Stimulated activated CD8-positive, alpha-beta memory T cell treated with anti-CD3 and anti-CD28 coated beads, Interleukin-7, amount 100 ng/mL, for 48 hours (primary cell): ENCODE measurements at places on chromosomes 4 and X.

DNA sequence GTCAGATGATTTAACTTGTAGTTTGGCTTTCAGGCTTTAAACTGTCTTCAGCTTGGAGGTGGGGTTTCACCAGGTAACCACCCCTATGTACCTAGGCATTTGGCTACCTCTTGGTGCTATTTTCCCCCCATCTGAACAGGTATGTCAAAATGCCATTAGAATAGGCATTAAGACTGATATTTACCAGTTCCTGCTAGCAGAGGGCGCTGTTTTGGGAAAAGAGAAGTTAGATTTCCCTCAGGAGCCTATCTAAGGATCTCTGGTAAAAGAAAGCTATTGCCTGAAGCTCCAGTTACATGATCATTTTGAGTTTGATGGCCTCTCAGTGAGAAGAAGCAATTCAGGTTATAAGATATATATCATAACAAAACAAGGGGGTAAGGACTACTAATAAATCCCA lies 879.1 kb downstream of the SH3BGRL start:
- DNase-seq: no peak

DNA sequence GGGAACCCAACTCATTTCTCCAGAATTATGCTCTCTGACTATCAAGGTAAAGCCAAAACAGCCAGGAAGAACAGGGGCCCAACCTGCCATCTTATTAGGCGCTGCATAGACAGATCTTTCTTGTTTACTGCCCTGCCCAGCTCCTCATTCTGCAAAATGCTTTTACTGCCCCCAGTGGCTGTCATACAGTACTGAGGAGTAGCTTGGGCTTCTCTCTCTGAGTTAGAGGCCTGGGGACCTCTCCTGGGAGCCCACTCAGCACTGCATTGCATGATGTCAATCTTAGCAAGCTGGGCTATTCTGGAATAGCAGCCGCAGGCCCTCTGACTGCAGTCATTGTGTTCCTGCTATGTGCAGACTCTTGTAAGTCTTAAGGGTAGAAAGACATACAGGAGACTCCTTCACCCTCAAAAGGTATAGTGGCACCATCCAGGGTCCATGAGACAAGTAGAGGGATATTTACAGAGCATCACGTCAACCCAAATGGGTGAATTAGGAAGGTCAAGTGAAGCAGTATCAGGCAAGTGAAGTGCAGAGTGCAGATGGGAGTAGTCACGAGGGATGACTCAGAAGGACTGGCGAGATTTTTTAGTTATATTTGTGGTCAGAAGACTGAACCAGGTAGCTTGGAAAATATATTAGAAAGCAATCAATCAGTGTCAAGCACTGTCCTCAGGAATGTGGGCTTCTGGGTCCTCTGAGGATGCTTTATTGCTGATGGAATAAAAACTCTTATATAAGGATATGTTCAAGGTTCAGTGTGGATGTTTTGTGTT lies 294.1 kb upstream of the SFRP2 start:
- no peak for DNase-seq

- DNase-seq: no peak
Observed at GRCh38 chrX:103927030-103927429, 35.4 kb upstream of the TMSB15B start.

DNA sequence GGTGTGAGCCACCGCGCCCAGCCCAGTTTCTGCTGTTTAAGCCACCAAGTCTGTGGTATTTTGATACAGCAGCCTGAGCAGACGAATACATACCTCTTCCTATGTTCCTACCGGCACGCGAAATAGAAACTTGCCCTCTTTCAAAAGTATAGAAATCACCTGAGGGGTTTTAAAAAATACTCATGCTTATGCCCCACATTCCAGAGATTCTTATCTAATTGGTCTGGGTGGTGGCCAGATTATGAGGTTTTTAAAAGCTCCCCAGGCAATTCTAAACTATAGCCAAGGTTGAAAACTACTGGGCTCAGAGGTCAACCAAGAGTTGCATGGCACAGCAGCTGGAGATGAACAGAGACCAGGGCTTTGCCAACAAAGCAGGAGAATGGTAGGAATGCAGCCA lies 24.9 kb upstream of the HUWE1 start:
- no peak for DNase-seq

DNA sequence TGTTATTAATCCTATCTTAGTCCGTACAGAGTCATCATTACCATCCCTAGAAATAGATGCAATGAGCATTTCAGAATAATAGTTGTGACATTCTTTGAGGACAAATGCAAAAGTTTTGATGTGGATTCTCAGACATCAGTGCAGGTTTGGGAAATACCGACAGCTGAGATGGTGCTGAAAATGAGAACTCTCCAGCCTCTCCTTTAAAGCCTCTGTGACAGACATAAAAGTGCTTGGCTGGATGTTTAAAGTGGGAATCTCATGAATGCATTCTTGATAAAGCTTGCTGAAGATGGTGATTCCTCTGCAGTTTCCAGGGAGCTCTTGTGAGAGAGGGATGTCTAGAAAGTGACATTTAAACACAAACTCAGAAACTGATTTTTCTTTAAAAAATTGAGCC lies 35.0 kb upstream of the SLC7A11 start:
- DNase-seq: no peak

GRCh38 chr4:144650311-144651005 lies 4.5 kb downstream of the HHIP start:
- DNase-seq: no peak

DNA sequence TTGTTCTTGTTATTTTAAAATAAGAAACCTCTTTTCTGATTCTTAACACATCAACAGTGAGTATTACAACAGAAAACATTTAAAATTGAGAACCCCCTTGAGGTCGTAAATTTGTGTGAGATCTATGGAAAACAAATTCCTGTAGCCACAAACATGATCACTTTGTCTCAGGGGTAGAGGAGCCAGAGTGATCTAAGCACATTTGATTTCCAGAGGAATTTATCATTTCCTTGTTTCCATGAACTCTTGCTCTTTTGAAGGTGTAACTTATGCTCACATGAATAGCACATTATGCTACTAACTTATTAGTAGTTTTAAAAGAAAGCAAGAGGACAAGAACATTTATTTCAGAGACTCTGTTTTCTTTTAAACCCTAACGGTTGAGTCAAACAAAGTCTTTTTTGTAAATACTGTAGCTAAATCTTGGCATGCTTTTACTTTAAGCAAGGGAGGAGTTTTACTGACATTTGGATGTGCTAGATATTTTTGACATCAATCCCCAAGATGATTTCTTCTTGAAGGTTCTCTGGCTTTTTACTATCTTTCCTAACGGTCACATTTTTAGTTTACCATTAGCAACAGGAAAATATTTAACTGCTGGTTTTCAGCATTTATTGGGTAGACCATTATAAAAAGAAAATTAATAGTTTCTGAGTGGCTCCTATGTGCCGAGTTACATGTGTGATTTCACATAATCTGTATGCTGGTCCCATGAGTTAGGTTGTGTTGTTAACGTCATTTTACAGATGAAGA lies 27.9 kb upstream of the ZCCHC12 start:
- no peak for DNase-seq

- DNase-seq: no peak
Observed at GRCh38 chr4:184156163-184156920, 61.3 kb downstream of the ENPP6 start.

- no peak for DNase-seq
Observed at GRCh38 chr4:183304538-183304937, 15.5 kb downstream of the CLDN22 start.

DNA sequence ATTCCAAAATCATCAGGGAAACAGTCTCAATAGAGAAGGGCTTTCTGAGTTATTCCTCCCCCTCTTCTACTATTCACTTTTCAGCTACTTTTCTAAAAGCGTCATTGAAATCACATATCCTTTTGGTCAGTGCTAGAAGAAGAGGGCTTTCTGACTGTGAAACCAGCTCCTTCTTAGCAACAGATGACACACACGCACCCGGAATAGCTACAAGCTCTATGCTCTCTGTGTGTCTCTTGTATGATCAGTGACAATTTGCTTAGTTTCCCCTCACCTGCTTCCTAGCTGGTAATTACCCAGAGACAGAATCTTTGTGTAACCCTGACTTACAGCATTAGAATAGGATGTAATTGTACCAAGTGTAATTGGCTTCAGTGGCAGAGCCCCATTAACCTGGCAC lies 268.1 kb upstream of the SLITRK2 start:
- DNase-seq: no peak

- DNase-seq: peak; percentile 43
Observed at GRCh38 chrX:107718156-107718621, 57.4 kb downstream of the TSC22D3 start.

DNA sequence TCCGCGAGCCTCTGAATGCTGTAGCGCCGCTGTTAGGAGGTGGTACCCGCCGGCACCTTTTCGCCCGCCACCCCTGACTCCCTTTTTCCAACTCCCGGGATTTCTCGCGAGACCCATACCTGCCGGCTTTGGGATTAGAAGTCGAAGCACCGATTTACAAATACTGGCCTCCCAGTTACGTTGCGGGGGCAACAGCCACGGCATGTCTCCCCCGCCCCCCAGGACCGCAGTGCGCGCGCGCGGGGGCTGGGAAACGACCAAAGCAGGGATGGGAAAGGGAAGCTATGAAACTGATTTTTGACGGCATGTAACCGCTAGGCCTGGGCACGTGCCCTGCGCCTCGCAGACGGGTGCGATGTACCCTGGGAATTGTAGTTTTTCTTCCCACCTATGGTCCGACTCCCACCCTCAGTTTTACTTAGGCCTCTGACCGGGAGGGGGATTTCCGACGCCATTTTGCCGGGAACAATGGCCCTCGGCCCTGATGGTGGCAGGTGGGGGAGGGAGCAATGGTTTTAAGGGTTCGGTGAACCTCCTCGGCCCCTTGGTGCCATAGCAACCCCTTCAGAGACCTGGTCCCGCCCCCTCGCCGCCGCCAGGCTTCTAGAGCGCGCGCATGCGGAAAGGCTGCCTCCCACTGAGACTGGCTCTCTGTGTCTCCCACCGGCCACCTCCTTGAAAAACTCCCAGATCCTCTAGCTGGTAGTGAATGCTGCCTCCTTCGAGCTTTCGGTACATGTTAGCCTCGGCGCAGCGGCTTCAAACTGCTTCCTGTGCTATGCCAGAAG lies 772 bp upstream of the WNK3 start:
- peak; percentile 20 for DNase-seq

DNA sequence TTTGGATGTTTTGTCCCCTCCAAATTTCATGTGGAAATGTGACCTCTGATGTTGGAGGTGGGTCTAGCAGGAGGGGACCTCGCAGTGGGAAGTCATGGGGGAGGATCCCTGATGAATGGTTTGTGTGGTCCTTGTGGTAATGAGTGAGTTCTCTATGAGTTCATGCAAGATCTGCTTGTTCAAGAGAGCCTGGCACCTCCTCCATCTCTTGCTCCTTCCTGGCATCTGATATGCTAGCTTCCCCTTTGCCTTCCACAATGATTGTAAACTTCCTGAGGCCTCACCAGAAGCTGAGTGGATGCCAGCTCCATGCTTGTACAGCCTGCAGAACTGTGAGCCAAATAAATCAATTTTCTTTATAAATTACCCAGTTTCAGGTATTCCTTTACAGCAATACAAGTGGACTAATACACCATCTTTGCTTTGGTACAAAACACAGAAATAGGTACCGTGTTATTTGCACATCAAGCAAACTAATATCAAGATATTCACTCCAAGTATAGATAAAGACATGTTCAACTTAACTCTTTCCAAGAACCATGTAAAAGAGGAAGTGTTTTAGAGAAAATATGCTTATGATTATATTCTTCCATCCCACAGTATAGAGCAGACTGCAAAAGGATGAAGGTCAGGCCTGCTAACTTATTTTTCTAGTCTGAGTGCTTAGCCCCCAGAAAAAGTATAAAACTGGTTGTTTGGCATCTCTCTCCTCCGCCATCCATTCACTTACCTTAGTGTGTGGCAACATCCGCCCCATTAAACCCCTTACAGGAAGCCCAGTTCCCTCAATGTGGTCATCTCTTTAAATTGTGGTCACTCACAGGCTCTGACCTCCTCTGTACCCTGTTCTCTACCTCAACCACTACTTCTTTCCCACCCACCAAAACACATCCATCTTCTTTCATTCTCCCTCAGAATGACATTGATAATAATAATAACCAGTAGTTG lies 6.7 kb downstream of the ARAP2 start:
- DNase-seq: no peak

DNA sequence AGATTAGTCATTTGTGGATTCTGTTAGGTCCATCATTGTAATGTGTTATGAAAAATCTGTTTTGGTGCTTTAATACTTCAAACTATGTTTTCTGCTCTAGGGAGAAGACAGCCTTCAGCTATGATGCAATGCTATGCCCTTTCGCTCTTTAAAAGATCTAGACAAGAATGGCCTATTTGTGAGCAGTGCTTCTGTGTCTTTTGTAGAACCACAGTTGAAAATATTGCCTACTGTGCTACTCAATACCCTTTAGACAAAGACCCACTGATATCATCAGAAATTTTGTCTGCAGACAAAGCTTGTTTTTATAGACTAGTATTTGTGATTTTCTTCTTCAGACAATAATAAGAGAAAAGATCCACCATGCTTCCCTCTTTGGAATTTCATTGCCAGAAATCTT lies 44.6 kb upstream of the SLITRK2 start:
- DNase-seq: no peak

GRCh38 chrX:78708262-78708661 lies 39.3 kb upstream of the LPAR4 start:
- no peak for DNase-seq

GRCh38 chr4:128068918-128069317 lies 7.8 kb downstream of the LARP1B start:
- DNase-seq: no peak

DNA sequence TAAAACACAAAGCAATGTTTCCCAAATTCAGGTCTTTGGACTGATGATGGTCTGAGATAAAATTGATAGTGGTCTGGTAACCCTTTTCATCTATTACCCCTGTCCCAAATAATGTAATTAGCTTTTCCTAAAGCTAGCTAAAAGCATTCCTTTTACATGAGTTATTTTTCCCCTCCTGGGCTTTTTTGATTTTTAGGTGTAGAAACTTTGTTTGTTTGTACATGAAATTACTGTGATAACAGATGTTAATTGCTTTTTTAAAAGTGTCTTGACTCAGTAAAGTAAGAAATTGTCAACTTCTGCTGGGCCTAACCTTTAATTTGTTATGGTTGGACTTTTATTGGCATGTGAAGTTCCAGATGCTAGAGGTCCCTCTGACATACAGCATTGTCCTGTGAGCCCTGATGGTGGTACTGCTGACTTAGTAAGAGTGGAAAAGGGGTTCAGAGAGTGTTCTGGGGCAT lies 145.5 kb downstream of the ARHGAP10 start:
- no peak for DNase-seq

- DNase-seq: no peak
Observed at GRCh38 chr4:22947851-22948250, 255.1 kb downstream of the GBA3 start.

GRCh38 chr4:106034220-106034619 lies 138.9 kb downstream of the NPNT start:
- no peak for DNase-seq

GRCh38 chr4:173386751-173387150 lies 12.2 kb downstream of the SCRG1 start:
- DNase-seq: no peak

DNA sequence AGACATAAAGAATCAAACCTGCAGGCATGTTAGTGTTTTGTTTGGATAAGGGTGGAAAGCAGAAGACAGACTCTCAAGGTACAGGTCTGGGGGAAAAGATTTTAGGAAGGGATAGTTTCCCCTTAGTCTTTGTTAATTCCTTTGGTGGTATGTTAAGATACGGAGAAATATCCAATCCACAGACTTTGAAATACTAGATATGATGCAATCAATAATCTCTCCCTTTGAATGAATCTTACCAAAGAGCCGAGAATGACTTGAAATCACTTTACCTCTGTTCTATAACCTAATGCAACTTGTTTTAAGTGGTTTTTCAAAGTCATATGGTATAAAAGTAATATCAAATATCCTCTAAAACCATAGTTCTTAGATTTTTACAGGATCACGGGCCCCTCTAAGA lies 5.3 kb upstream of the BDH2 start:
- no peak for DNase-seq
